ENCODE measurements at places on chromosomes 1 and 21.

DNA sequence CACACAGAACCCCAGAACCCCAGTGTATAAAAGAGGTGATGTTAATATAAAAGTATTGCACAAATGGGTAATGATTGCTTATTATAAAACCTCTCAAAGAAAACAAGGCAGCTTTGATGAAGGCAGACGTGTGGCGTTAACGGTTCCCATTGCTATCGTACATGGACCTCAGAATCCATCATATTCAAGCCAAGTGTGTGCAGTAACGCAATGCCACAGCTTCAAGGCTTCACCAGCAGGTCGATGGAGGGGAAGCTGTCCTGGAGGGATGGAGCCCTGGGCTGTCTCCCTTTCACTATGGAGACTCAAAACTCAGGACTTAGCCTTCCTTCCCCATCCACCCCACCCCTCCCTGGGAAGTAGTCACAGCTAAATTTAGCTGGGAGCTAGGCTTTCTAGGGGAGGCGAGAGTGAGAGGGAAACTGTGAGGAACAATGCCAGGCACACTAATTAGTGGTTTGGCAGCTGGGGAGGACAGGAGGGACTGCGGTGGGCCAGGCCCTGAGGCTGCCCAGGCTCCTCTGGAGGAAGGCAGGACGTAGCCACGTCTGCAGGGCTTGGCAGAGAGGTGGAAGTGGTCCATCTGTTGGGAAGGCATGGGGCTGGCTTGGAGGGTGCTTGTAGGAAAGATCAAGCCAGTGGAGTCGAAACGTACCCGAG is 121.2 kb downstream of the HMGB4 start:
- no peak for DNase-seq

DNA sequence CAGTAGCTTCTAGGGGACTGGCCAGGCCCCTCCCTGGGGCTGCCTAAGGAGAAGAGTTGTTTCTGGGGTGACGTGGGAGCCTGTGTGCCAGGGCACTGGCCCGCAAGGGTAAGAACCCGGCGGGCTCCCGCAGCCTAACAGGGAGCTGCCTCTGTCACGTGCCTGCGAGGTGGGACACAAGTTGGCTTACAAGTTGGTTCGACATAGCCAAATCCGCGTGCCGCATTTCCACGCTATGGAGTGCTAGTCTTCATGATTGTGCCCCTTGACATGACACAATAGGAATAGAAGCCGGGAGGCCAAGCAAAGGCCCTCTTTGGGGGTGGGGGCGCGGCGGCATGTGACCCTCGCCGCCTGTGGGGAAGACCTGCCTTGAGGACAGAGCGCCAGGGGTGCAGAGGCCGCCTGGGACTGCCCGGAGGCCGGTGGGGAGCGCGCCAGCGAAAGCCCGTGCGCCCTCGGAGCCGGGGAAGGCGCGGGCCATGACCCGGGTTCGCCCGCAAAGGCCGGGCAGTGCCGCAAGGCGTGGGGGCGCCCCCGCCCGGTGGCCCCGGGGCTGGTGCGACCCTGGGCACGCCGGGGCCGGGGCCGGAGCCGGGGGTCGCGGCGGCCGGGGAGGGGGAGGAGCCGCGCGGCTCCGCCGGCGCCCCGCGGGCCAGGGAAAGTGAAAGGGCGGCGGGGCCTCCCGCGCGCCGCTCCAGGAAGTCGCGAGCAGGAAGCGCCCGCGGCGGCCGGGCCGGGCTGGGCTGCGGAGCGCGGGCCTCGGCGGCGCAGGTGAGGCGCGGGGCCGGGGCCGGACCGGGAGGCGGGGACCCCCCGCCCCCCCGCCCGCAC is at the start of gene SLC37A1:
Gene SLC37A1 (plus strand): TSS at position 702 of the 834 bp plus-strand sequence. CDS start 4,603 bp downstream, outside the sequence.
- peak; percentile 62 for DNase-seq

- DNase-seq: no peak
Measured at GRCh38 chr1:156419854-156420204, 50.8 kb downstream of the RHBG start.

DNA sequence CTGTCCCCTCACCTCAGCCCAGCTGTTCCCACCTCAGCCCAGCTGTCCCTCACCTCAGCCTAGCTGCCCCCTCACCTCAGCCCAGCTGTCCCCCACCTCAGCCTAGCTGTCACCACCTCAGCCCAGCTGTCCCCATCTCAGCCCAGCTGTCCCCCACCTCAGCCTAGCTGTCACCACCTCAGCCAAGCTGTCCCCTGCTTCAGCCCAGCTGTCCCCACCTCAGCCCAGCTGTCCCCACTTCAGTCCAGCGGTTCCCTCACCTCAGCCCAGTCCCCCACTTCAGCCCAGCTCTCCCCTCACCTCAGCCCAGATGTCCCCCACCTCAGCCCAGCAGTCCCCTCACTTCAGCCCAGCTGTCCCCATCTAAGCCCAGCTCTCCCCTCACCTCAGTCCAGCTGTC is 88.4 kb upstream of the CSF3R start:
- peak; percentile 18 for DNase-seq

- no peak for DNase-seq
Measured at GRCh38 chr1:107436552-107437241, 295.9 kb downstream of the NTNG1 start.

DNA sequence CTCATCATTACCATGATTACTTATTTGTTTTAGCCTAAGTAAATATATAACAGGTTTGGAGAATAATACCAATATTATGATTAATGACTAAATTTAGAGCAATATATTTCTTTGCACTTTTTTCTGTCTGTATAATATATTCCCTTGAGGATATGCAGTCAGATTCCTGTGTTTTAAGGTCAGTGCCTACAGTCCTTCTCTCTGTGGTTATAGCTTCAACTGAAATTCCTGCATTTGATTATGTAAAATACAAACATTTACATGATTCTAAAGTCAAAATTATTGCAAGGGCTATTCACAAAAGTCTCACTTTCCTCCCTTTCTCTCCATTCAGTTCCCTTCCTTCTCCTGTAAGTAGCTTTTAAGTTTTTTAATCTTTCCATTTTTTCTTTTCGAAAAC is 142.9 kb upstream of the COL6A1 start:
- no peak for DNase-seq

GRCh38 chr1:16014509-16015482 is 3.0 kb downstream of the HSPB7 start:
- DNase-seq: no peak

- DNase-seq: no peak
Measured at GRCh38 chr1:195188821-195189220, 1419.4 kb downstream of the KCNT2 start.

GRCh38 chr21:29697555-29698193 is 242.1 kb downstream of the GRIK1 start:
- no peak for DNase-seq

All from lower lobe of right lung (tissue), 2 donors.